ENCODE measurements at places on chromosomes 12 and 14.
A peak's percentile ranks its signal among the peaks of the same experiment; 100 is the strongest.

GRCh38 chr12:57476993-57477709 lies 2.5 kb downstream of the ARHGAP9 start:
- no peak for DNase-seq

DNA sequence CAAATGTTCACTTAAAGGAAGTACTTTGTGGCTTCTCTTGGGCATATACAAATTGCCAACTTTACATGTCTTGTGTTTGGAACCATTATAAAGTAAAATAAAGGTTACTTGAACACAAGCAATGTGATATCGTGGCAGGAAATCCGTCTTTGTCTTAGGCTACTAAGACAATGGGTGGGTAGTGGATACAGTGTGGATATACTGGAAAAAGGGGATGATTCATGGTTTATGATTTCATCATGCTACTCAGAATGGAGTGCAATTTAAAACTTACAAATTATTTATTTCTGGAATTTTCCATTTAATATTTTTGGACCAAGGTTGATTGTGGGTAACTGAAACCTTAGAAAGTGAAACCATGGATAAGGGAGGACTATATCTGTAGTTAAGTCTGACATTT lies 48.4 kb downstream of the MYRFL start:
- DNase-seq, result no peak

DNA sequence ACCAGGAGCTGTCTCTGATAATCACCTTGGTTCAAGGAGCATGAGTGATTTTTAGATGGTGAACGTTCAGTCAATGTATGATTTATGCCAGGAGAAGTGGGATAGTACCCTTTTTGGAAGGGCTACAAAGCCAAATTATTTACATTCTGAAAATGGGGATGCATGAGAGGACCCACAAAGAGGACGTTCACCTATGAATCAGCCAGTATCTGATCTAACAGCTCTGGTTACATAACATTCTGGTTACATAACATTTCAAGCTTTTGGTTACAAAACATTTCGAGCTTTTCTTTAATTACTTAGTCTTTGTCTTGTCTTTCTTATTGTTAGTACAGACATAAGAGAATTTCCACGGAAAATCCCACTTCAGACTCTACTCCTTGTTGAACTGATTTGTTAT lies 68.8 kb downstream of the SLCO1A2 start:
- no peak for DNase-seq

GRCh38 chr12:13198876-13199275 lies 2.4 kb downstream of the EMP1 start:
- no peak for DNase-seq

DNA sequence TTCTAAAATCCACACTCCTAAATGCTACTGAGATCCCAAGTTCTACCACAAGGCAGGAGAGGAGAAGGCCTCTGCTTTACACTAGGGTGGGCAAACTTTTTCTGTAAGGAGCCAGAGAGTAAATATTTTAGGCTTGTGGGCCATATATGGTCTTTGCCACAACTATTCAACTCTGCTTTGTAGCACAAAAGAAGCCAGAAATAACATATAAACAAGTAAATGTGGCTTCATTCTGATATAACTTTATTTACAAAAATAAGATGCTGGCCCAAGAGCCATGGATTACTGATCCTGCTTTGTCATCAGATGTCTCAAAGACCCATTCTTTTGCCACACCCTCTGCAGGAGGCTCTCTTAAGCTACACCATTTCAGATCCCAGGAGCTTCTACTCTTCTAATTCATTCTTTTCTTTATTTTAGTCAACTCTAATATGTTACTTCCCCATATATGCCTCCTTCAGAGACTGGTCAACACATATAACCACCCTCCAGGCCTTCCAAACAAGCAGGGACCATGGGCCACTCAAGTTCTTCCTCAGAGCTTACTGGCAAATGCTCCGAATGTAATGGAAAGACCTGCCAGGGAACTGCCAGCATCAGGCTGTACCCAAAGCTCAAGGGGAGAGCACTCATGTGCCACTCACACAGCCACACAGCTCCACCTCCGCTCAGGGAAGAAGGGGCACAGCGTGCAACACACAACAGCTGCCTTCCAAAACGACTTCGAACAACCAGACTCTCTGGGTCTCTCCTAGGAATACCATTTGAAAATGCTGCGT lies 15.6 kb downstream of the APPL2 start:
- DNase-seq, result no peak

GRCh38 chr12:1457901-1458300 lies 136.5 kb downstream of the FBXL14 start:
- DNase-seq, result no peak

GRCh38 chr14:35480119-35480769 lies 53.7 kb upstream of the INSM2 start:
- no peak for DNase-seq

DNA sequence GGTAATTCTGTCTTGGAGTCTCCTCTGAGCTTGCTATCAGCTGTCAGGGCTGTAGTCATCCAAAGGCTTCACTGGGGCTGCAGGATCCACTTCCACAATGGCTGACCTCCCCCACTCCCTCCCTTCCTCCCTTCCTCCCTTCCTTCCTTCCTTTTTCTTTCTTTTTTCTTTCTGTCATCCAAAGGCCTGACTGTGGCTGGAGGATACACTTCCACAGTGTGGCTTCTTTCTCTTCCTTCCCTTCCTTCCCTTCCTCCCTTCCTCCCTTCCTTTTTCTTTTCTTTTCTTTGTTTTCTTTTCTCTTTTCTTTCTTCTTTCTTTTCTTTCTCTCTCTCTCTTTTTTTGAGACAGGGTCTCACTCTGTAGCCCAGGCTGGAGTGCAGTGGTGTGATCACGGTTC lies 30.6 kb downstream of the ARF6 start:
- DNase-seq, result no peak

GRCh38 chr12:131097202-131098177 lies 143.8 kb downstream of the ADGRD1 start:
- no peak for DNase-seq

GRCh38 chr12:116130431-116130830 lies 147.1 kb downstream of the MED13L start:
- DNase-seq, result no peak

DNA sequence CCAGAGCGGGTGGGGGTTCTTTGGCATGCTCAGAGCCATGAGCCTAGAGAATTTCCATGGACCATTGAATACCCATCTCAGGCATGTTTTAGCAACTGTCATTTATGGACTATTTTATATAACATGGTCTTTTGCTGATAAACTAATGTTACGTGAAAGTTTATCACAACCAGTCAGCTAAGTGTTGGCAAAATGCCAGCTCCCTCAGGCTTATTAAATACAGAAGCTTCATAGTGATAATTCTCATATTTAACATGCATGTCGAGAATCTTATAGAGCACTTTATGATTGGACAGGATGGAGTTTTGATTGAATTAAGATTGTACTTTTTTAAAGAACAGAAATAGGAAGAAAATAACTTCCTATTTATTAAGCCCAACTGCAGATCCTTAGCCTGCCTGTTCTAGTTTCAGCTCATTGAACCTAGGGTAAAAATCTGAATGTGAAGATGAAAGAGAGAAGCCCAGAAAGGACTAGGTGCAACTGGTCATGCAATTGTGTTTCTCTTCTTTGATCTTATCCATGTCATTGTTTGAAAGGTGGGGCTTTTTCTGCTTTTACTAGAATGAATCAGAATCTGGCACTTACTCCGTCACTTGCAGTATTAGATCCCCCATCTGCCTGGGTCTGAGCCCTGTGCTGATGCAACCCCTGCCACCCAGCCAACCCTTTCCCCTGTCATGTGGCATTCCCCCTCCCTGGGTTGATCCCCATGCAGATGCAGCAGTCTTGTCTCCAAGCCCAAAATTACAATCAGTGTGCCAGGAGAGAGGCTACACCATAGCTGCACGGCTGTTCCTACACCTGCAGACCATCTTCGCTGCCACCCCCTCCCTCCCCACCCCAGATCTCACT lies 134.6 kb upstream of the EVL start:
- DNase-seq, result no peak

DNA sequence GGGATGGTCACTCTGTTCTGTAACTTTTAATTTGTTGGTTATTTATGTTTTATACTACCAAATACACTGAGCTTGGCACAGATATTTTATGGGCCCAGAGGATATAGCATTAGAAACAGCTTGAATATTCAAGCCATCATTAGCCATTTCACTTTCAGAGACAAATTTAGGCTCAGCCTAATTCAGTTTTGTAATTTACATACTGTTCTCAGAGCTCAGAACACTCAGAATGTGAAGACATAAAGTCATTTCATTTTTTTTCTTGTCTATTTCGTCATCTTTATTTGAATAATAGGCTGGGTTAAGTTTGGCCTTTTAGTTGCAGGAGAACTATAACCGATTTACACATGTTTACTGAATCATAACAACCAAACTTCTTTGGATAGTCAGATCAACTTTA lies 361.7 kb downstream of the SNAPC1 start:
- no peak for DNase-seq

DNA sequence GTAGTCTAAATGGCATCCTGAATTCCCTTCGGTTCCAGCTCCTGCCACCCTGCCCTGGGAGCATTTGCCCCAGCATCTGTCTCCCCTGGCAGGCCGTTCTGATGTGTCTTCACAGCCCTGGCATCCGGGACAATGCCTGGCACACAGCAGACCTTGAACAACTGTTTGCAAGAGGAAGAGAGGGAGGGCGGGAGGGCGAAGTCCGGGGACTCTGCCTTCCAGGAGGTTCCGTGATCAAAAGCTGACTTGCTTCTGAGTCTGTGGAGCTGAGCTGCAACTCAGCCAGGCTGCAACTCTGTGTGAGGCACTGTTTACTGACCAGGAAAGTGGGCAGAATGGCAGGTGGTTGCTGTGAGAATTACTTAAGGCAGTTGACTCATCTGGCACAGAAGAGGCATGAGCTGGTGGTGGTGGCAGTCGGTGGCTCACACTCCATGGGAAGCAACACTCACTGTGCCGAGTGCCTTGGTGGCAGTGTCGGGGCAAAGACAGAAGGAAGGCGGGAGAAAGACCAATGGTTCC lies 61.1 kb upstream of the DLK1 start:
- DNase-seq, result peak; percentile 60

GRCh38 chr14:106845286-106846087 lies 1319.1 kb downstream of the TMEM121 start:
- no peak for DNase-seq

DNA sequence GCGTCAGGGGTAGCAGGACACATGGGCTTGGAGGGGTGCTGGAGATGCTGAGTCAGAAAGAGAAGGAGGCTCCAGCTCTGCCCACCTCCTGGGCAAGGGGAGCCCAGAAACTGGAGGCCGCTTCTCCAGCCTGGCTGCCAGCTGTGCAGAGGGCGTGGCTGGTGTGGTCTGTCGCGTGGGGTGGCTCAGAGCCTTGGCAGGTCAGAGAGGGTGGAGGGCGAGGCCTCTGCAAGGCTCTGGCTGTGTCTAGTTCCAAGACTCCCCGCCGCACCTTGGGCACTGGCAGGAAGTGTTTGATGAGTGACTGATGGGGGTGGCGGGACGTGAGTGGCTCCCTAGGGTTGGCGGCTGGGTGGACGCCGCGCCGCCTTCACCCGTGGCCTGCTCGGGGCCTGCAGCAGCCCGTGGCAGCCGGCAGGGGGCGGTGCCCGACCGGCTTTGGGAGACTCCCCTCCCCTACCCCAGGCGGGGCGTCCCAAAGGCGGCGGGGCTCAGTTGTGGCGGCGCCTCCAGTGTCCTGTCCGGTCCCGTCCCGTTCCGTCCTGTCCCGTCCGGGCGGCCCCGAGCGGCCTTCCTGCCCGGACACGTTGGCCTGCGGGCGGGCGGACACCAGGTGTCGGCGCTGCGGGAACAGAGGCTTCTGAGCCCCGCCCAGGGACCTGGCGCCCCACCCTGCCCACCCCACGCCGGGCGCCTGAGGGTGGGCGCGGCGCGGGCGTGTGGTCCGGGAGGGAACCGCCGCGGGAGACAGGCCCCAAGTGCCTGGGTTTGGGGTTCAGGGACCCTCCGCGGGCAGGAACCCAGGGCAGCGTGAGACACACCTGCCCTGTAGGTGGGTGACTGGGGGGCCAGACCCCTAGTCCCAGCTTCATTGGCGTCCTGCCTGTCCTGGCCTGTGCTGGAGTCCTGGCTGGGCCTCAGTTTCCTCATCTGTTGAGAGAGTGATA lies 39.7 kb downstream of the KRT80 start:
- DNase-seq, result no peak

DNA sequence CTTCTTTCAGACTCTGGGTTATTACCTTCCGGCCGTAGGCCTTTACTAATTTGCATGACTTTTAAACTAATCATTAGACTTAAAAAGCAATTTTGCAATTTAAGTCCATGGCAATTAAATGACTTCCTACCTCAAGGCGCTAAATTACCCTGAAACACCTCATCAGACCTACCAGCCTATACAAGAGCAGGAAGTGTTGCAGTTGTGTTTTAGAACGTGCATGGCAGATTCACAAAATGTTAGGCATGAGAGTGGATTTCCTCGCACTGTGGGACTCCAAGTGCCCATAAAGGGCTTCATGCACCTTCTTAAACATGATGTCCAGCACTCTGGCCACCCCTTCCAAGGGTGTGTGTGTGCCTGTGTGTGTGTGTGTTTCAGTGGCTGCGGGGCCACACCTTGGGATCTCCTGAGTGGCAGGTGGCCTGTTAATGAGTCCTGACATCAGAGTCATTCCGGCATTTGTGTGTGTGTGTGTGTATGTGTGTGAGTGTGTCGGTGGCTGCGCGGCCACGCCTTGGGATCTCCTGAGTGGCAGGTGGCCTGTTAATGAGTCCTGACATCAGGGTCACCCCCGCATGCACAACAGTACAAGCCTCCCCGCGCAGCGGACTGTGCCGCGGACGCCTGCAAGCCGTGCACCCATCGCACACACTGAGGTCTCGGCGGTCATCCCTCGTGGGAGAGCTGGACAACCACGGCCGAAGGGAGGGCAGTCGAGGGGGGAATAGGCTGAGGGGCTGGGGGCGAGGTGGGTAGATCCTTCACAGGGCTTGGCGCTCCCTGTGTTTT lies 900 bp downstream of the C2CD5 start:
- peak; percentile 42 for DNase-seq

DNA sequence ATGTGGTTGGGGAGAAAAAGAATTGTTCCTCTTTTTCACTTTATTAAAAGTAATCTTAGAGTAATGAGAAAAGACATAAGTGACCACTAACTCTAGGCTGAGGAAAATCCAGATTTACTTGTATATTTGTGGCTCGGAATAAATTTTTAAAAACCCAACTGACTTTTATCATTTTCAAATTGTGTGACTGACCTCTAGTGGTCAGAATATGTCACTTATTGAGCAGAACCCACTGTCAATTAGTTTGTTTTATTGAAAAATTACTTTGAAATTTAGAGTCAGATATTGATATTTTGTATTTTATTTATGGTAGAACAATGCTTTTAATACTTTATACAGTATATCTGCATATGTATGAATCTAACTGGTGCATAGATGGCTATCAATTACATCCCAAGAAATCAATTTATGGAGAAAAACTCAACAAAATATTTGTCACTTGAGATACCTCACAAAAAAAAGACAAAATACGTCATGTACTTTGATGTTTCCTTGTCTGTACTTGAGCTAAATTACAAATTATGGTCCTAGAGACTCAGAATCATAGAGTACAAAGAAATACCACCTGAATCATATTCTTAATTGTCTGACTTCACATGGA lies 229.4 kb downstream of the CNTN1 start:
- no peak for DNase-seq

DNA sequence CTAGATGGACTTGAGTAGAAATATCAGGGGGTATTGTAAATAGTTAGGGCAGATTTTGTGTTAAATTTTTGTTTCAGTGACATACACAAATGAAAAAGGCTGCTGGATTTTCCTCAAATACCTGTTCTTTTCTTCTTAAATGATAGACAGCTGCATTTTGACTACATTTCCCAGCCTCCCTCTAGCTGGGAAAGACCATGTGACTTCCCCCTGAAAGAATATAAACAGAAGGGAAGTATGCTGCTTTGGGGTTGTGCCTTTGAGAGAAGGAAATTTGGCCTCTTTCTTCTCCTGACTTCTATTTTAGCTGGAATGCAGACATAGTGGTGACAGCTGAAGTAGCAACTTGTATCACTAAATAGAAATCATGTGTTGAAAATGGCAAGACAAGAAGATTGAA lies 476.1 kb upstream of the SYT1 start:
- DNase-seq, result no peak

Data from dorsolateral prefrontal cortex (tissue), 122 donors.